ENCODE measurements at places on chromosomes 11 and 22. TPM values are rescaled to one million over a fixed set of nuclear protein-coding genes. Genes with fewer than 3 reads are reported as not detected.

GRCh38 chr22:16601437-16602223 is 9.0 kb upstream of the CCT8L2 start:
- no peak for DNase-seq

DNA sequence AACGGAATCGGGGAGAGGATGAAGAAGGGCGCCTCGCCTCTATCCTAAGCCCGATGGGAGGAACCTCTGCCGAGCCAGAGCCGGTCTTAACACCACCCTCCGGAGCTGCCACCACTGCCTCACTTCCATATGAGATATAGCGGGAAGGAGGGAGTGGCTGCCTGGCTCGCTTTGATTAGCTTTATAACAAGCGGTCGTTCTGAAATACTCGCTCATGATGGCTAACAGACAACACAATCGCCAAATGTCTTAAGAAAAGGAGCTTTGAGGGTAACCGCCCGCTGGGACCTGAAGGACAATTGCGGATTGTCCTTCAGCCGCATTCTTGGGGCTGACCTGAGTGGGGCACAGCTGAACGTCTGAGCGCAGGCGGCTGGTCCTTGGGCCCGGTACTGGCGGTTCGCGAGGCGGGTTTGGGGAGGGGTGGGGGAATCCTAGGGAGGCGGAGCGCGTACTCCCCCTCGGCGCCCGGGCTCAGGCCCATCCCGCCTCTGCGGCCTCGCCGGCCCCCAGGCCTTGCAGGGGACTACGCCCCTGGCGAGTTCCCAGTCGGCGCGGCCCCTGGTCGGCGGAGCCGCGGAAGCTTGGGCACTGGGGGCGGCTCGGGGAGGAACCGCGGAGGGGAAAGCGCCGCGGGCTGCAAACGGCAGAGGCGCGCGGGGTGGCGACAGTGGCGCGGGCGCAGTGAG is at the start of gene PLAAT5:
Gene PLAAT5, minus strand, starts transcription at position 617 of the 689 bp plus-strand sequence. Its CDS starts 133 bp downstream, at position 484.
- no peak for DNase-seq

GRCh38 chr22:47445212-47445611 is 682.8 kb downstream of the TBC1D22A start:
- no peak for DNase-seq

DNA sequence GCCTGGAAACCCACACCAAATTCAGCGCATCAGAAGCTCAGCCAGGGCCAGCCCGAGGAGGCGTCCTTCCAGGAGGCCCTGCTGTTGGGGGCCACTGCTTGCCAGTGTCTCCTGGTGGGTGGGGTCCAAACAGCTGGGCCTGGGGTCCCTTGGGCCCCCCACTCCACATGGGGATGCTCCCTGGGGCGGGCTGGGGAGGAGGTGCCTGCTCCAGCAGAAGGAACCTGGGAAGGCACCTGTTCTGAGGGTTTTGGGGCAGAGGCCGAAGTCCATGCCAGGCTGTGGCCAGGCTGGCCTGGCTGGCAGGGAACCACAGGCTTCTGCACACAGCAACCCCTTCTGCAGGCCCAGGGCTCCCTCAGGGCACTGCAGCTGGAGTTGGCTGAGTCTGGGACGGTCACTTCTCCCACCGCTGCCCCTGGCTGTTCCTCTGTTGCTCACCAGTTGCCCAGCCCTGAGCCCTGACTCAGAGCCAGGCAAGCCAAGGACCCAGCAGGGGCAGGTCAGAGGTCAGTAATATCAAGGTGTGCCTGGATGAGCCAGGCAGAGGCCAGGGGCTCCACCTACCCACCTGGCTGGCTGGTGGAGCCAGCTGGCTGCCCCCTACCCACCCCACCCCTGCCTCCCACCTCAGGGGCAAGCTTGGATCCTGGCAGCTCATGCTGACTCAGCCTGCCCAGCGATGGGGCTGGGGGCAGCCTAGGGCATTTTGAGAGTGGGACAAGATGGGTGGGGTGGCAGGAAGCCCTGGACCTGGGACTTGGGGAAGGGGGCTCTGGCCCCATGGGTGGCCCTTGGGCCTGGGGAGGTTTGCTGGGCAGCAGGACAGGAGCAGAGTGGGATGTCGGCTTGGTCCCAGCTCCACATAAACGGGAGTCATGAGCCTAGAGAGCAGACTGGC is 12.0 kb upstream of the PHLDA2 start:
- DNase-seq: no peak

GRCh38 chr11:78325274-78325781 is 92.3 kb downstream of the GAB2 start:
- DNase-seq: no peak

GRCh38 chr22:32478994-32479393 is 4.4 kb downstream of the FBXO7 start:
- DNase-seq: no peak

GRCh38 chr11:125451400-125452124 is 44.5 kb downstream of the FEZ1 start:
- no peak for DNase-seq

GRCh38 chr11:17012712-17013547 is 1.3 kb downstream of the PLEKHA7 start:
- no peak for DNase-seq

DNA sequence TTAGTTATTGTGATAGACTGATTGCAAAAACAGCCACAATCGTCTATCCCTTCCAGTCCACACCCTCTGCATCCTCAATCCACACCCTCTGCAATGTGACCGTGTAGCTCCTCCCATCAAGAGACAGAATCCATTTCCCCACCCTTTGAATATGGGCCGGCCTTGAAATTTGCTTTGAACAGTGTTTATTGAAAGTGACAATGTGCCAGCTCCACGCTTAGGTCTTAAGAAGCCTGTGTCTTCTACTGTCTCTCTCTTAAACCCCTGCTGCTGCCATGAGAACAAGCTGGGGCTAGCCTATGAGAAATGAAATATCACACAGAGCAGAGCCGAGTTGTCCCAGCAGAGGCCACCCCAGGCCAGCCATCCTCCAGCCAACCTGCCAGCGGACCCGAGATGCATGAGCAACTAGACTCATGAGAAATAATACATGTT is 22.3 kb upstream of the MICAL2 start:
- DNase-seq: no peak

GRCh38 chr11:128470081-128470480 is 117.3 kb downstream of the ETS1 start:
- no peak for DNase-seq

DNA sequence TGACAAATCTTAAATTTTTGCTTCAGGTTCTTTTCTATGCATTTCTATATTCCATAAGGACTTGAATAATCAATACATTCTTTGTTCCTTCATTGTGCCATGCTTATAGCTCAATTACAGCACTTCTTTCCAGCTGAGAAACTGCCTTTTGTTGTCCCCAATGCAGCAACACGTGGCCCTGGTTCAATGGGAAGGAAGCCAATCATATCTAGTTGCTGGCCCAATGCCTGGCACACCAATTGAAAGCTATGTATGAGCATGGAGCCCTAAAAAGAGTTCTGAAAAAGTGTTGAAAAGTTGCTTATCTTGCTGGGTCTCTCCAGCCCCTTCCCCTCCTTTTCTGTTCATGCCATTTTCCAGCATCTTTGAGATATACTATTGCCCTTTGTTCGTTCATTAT is 448.0 kb upstream of the FAT3 start:
- DNase-seq: no peak

- no peak for DNase-seq
Measured at GRCh38 chr11:105490333-105490732, 119.5 kb upstream of the GRIA4 start.

- DNase-seq: no peak
Measured at GRCh38 chr11:60710482-60710881, 11.1 kb downstream of the MS4A8 start.

DNA sequence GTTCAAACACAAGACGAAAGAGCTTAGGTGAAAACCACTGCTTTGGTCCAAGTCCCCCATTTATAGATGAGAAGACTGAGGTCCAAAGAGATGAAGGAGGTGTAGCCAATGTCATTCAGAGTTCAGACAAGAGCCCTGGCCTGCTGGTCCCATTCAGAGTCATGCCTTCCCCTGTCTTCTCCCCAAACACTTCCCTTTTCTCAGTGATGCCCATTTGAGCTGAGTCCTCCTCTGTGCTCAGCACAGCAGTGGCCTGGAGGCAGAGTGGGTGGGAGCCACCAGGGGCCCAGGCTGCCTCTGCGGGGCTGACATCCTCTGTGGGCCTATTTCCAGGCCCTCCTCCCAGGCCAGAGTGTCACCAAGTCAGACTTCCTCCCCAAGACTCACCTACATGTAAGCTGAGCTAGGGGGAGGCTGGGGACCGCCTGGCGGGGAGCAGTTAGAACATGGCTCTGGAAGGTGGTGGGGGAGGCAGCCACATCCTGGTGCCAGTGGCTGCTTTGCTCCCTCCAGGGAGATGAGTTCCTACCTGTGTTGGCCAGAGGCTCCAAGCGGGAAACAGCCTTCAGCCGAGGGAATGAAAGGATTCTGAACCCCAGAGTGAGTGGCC is 22.4 kb upstream of the LRRC10B start:
- DNase-seq: no peak

DNA sequence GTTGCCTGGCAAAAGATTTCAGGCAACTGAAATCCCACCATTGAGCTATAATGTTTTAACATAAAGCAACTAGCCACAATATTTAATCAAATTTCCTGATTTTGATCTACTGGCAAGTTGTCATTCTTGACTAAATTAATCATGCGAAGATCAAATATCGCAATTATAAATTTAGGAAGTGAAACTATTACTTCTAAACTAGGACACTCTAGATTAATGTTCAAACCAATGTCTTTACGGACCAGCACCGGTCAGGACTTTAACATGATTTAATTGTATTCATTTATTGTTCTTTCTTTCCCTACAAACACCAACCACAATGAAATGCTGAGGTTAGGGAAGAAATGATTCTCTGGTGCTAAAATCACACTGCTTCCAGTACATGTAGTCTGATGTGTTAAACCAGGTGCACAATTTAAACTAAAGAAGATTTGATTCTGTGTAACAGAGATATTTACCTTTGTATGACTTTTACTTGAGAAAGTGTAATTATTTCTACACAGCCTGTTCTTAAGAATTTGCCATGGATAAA is 14.9 kb downstream of the GAS2 start:
- DNase-seq: no peak

- DNase-seq: no peak
Measured at GRCh38 chr22:26835929-26836528, 178.6 kb downstream of the MIAT start.

DNA sequence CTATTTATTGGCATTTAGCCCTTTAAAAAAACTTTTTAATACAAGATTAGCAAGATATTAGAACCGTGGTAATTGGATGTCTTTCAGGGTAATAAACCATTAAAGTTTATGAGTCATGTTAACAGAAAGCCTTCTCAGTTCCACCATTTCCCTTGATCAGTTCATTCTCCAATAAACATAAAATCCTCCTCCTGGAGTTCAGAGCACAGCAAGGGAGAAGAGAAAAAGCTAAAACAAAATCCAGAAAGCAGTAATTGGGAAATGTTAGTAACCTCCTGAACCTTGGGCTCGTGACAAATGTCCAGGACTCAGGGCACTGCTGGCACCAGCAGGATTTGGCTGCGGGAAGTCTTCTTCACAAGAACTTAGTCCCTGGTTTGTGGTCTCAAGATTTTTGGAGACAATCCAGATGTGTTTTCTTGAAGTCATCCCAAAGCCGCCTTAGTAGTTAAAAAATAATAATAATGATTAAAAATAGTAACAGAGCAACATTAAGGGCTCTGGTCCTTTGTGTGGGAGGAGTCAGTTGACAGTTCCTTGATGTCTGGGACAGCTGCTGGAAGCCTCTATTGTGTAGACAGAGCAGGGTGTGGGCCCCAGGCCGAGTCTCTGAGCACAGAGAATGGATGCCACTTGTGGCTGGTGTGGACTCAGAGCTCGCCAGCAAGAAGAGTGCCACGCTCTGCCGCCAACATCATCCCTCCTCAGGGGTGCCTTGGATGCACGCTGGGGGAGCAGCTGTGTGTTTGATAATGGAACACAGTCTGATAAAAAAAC is 43.4 kb upstream of the PITPNB start:
- DNase-seq: no peak

DNA sequence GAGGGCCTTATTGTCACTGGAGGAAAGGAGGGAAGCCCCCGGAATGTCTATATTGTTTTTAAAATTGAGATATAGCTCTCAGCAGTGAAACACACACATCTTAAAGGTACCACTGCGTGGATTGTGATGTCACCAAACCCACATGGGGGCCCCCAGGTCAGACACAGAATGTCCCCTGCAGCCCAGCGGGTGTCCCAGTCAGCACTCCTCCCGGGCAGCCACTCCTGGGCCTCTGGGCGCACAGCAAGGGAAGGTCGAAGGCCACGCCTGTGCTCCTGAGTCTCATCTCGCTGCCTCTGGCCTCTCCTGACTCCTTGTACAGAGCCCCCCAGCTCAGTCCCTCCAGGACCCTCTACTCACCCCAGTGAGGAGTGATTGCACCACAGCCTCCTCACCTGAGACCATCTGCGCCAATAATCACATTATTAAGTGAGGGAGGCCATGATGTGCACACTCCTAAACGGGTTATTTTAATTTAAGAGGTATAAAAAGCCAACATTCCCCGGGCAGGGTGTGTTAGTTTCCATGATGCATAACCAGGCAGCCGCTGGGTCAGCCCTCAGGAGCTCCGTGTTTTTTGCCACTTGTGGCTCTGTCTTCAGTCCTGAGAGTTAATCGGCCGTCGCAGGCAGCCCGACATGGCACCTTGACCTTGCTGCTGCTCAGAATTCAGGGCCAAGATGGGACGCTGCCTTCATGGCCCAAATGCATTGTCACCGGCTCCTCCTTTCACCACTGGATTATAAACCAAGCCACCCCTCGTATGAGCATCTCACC is 1089.3 kb downstream of the BRD1 start:
- DNase-seq: no peak

DNA sequence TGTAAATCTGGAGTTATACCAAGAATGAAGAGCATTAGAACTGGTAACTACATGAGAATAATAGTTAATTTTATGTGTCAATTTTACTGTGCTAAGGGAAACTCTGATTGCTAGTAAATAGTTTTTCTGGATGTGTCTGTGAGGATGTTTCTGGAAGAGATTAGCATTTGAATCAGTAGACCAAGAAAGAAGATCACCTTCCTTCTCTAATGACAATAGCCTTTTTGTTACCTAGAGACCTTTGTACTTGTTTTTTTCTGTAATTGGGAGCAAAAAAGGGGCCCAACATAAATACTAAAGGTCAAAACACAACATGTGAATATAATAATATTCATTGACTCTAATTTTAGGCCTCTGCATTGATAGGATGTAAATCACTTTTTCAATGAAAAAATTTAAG is 100.6 kb downstream of the DLG2 start:
- DNase-seq: no peak

GRCh38 chr22:19483481-19484244 is 3.9 kb downstream of the CDC45 start:
- DNase-seq: no peak

- DNase-seq: no peak
Measured at GRCh38 chr11:56333156-56333555, 12.7 kb upstream of the OR8K1 start.

GRCh38 chr22:37485395-37486223 is 575 bp downstream of the MFNG start:
- DNase-seq: no peak

GRCh38 chr11:18794956-18795355 is 3.4 kb upstream of the PTPN5 start:
- no peak for DNase-seq

GRCh38 chr11:17865765-17866428 is 131.3 kb downstream of the KCNC1 start:
- no peak for DNase-seq

Gene ADAMTS15
- polyA plus RNA-seq: 41.4 TPM

Gene OR4A16
- not detected for polyA plus RNA-seq

Gene KRTAP5-10
- not detected for polyA plus RNA-seq

Gene DCHS1
- polyA plus RNA-seq: 40.5 TPM

Gene AP5B1
- 5.3 TPM for polyA plus RNA-seq

Gene XKR3
- polyA plus RNA-seq: not detected

All from left renal pelvis (tissue), 4 donors.